ENCODE measurements at places on chromosomes 7 and 10. TPM values are rescaled to one million over a fixed set of nuclear protein-coding genes. Genes with fewer than 3 reads are reported as not detected.

GRCh38 chr10:96168546-96168945 lies 38.4 kb downstream of the ZNF518A start:
- H3K27ac ChIP-seq, result no peak overlapping the region
- no peaks in the 10 kb centered on the region for H3K4me1 ChIP-seq
- H3K36me3 ChIP-seq, result no peaks in the 10 kb centered on the region
- H3K4me3 ChIP-seq, result no peak overlapping the region

DNA sequence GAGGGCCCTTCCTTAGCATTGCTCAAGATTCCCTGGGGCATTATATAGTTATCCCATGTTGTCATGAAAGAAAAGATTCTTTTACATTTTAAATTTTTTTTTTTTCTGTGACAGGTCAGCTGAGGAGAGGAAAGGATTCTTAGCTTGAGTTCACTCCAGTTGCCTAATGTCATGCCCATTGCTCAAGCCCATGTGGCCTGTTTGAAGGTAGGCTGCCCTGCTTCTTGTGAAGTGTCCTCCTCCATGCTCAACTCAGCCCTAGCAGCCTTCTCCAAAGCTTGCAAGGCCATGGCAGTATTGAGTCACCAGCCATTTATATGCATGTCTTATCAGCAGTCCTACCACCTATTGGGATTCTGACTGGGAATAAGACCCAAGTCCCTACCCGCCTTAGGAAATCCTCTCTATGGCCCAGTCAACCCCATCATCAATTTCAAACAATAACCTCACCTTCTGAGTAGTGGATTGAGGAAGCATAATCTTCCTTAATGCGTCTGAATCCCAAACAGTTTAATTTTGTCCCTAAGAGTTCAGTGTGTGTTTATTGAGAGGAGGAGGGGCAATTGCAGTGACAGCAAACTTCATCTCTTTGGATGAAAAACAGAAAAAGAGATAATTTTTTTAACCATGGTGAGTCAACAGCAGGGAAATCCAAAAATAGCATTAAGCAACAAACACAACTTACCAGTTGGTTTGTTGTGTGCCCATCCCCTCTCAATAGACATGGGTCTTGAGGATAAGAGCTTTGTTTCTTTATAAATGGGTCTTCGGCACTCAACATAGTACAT lies 38.6 kb upstream of the WASL start:
- H3K4me3 ChIP-seq, result no peak overlapping the region
- H3K27ac ChIP-seq, result no peak overlapping the region
- H3K27me3 ChIP-seq, result no peaks in the 10 kb centered on the region
- no peak for DNase-seq

- no peak for DNase-seq
- H3K36me3 ChIP-seq, result no peaks in the 10 kb centered on the region
- no peaks in the 10 kb centered on the region for H3K27me3 ChIP-seq
- no peak overlapping the region for H3K4me3 ChIP-seq
- no peak overlapping the region for H3K27ac ChIP-seq
Observed at GRCh38 chr7:75776295-75776971, 4.4 kb upstream of the CCL26 start.

Gene NPC1L1
- not detected for total RNA-seq

DNA sequence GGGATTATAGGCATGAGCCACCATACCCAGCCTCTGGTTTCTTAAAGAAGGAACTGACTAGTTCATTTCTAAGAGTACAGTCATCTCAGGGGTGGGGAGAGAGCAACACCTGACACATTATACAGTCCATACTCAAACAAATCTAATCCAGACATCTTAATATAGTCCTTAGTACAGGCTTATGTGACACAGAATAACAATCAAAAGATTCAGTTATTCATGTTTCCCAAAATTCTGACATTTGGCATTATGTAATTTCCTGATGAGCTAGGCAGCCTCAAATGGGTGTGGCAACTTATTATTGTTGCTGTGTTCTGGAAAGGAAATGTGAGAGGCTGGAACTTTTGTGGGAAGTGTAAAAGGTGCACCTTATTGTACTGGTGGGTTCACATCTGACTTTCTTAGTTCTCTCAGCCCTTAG lies 116.3 kb downstream of the WDFY4 start:
- no peak overlapping the region for H3K27ac ChIP-seq
- no peaks in the 10 kb centered on the region for H3K27me3 ChIP-seq
- H3K4me1 ChIP-seq, result no peaks in the 10 kb centered on the region
- DNase-seq, result no peak
- no peaks in the 10 kb centered on the region for H3K36me3 ChIP-seq
- no peak overlapping the region for H3K4me3 ChIP-seq

Gene WDR37
- total RNA-seq, result 21.7 TPM

DNA sequence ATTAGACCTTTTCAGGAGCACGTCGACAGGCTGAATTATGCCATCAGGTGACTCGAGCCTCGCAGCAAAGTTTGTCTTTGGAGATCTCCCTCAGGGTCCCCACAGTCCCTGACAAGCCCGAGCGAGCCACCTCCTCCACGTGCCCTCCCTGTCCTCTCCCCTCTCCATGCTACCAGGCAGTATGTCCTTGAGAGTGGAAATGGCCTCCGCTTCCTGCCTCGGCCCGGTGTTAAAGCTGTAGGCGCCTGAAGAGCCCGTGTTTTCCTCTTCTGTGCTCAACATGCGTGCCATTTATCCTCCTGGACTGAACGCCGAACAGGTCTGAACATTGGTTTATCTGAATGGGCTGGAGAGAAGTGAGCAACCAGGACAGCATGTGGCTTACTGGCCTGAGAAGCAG lies 82.6 kb downstream of the GPR26 start:
- no peak overlapping the region for H3K27ac ChIP-seq
- H3K27me3 ChIP-seq, result no peaks in the 10 kb centered on the region
- H3K4me1 ChIP-seq, result no peaks in the 10 kb centered on the region

GRCh38 chr10:70582793-70583668 lies 19.5 kb downstream of the PRF1 start:
- DNase-seq, result no peak
- H3K4me3 ChIP-seq, result no peak overlapping the region
- H3K4me1 ChIP-seq, result no peaks in the 10 kb centered on the region
- no peak overlapping the region for H3K27ac ChIP-seq
- no peaks in the 10 kb centered on the region for H3K27me3 ChIP-seq

- DNase-seq, result no peak
- H3K36me3 ChIP-seq, result no peaks in the 10 kb centered on the region
- H3K27me3 ChIP-seq, result no peaks in the 10 kb centered on the region
- no peaks in the 10 kb centered on the region for H3K4me1 ChIP-seq
Observed at GRCh38 chr10:91761721-91762120, 36.5 kb upstream of the TNKS2 start.

DNA sequence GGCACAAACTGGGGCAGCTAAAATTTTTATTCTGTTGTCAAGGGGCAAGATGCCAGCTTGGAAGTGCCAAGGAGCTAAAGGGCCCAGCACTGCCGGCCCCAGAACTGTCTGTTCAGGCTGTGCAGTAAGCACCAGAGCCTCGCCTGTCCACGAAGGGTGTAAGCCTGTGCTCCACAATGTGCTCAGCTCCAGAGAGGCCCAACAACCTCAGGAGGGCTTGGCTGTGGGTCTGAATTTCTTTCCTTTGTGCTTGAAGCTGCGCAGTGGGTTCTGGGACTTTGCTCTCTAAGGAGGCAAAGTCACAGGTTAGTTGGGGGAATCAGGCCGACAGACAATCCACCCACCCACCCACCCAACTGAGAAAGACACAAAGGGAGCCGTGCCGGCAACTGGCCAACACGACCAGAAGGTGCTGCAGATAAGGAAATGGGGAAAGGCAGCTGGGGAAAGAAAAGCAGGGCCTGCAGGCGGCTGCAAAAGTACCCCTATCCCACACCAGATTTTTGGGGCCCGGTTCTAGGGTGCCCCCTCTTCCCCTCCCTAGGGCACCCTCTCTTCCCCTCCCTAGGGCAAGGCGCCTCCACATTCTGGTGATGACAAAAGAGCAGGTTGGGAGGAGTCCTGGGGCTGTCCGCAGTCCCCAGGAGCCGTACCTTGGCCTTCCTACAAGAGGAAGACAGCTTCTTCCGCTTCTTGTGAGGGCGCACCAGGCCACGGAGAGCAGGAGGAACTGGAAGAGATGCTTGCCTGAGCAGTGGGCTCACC lies 7.7 kb downstream of the DDX56 start:
- no peaks in the 10 kb centered on the region for H3K36me3 ChIP-seq
- H3K27ac ChIP-seq, result no peak overlapping the region
- H3K27me3 ChIP-seq, result no peaks in the 10 kb centered on the region
- DNase-seq, result no peak

DNA sequence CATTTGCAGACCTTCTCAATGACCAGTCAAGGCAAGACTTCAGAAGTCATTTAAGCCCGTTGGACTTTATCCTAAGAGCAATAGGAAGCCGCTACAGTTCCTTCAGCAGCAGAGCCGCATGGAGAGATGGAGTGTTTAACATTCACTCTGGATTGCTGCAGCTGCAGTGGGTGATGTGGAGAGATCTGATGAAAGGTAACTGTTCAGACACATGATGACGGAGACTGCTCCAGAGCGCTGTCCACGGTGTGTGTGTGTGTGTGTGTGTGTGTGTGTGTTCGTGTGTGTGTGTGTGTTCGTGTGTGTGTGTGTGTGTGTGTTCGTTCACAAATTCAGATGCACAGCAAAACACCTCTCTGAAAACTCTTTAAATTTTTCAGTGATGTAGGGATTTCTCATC lies 37.0 kb downstream of the SEC61G start:
- H3K27me3 ChIP-seq, result no peaks in the 10 kb centered on the region
- H3K27ac ChIP-seq, result no peak overlapping the region
- no peaks in the 10 kb centered on the region for H3K4me1 ChIP-seq
- no peak overlapping the region for H3K4me3 ChIP-seq
- H3K36me3 ChIP-seq, result no peaks in the 10 kb centered on the region

Gene CDHR3
- total RNA-seq, result 5.9 TPM

DNA sequence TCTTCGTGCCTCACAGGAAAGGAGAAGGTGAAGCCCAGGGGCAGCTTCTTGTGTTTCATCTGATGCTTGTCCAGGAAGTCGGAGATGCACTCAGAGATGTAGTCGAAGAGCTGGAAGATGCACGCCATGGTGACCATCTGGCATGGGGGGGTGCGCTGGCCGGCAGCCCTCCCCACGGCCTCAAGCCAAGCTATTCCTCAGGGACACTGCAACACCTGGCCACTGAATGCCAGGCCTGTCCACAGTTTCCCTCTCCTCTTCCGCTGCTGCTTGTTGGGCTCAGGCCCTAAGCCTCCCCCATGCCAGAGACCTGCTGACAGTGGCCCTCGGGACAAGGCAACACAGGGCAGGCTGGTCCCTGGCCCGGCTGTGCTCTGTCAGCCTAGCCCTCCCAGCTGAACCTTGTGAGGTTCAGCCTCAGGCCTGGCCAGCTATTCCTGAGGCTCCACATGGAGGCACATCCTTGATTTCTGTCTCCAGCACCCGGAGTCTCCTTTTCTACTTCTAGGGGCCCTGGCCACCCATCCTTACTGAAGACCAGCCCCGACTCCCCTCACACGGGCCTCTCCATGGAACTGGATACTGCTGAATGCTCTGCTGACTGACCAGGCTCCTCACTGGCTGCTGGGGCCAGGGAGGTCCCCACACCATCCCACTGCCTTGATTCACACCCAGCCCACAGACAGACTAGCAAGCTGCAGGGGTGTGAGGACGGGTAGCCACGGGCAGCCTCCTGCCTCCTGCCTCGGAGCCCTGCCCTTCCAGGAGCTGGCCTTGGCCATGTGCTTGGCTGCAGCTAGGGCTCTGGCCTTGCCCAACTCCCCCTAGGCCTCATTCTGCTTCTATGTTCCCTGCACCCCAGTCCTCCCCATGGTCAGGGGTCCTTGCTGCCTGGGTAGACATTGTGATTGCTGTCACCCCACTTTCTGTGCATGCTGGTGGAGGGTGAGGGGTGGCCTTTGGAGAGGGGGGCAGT lies 10.1 kb upstream of the MYL7 start:
- no peaks in the 10 kb centered on the region for H3K27me3 ChIP-seq
- DNase-seq, result no peak
- no peak overlapping the region for H3K27ac ChIP-seq
- no peaks in the 10 kb centered on the region for H3K4me1 ChIP-seq

DNA sequence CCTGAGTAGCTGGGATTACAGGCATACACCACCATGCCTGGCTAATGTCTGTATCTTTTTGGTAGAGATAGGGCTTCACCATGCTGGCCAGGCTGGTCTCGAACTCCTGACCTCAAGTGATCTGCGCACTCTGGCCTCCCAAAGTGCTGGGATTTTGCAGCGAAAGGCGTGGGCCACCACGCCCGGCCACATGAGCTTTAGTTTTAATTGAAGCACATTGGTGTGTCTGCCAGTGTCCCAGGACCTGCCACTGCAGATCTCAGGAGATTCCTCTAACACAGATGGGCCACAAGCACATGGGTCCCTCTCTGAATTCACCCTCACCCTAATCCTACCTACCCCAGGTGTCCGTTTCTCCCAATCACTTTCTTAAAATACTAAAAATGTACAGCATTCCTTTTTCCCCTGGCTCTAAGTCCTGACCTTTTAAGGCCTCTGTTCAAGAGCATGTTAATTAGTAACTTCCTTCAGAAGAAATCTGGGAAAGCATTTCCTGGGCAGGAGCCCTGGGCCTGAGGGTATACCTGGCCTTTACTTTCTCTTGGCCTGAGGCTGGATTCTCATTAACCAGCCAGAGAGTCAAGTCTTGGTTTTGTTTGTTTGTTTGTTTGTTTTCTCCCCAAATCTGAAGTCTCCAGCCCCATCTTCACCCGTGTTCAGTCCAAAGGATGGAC lies 82.6 kb downstream of the PRPF18 start:
- H3K36me3 ChIP-seq, result no peaks in the 10 kb centered on the region
- DNase-seq, result no peak
- H3K4me3 ChIP-seq, result no peak overlapping the region
- no peaks in the 10 kb centered on the region for H3K27me3 ChIP-seq
- no peaks in the 10 kb centered on the region for H3K4me1 ChIP-seq
- no peak overlapping the region for H3K27ac ChIP-seq

Gene FZD8
- total RNA-seq, result 8.0 TPM

Gene BUB3
- total RNA-seq, result 156 TPM

GRCh38 chr10:22344249-22344648 lies 1.0 kb upstream of the SPAG6 start:
- H3K36me3 ChIP-seq, result no peaks in the 10 kb centered on the region
- H3K27ac ChIP-seq, result no peak overlapping the region

DNA sequence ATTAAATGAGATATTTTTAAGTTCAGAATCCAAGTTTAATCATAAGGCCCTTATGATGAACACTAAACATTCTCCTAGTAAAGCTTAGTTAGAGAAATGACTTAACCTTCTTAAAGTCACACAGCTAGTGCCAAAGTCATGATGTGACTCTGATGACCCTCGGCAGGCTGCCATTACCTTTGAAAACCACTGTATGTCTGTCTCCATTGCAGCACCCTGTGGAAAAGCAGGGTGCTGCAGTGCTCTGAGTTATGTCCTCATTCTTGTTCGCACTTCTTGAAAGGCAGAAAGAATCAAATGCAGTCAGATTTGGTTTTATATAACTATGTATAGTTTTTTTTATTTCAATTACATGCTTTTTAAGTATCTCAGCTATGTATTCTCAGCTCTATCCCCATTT lies 105.0 kb downstream of the PHTF2 start:
- H3K36me3 ChIP-seq, result no peaks in the 10 kb centered on the region
- H3K27ac ChIP-seq, result no peak overlapping the region
- H3K4me3 ChIP-seq, result no peak overlapping the region
- DNase-seq, result no peak
- no peaks in the 10 kb centered on the region for H3K27me3 ChIP-seq

- DNase-seq, result no peak
- no peak overlapping the region for H3K4me3 ChIP-seq
- no peaks in the 10 kb centered on the region for H3K36me3 ChIP-seq
- H3K27ac ChIP-seq, result no peak overlapping the region
Observed at GRCh38 chr7:54783952-54784351, 24.9 kb upstream of the SEC61G start.

GRCh38 chr10:128866551-128866950 lies 600.5 kb upstream of the MGMT start:
- no peaks in the 10 kb centered on the region for H3K27me3 ChIP-seq
- H3K27ac ChIP-seq, result no peak overlapping the region
- no peak overlapping the region for H3K4me3 ChIP-seq

Gene ST8SIA6
- 1.1 TPM for total RNA-seq

Gene GNG11
- total RNA-seq, result 75.9 TPM

Measured in uterus (tissue), 4 donors.